ENCODE measurements at places on chromosomes 13 and 19. TPM values are rescaled to one million over a fixed set of nuclear protein-coding genes. Genes with fewer than 3 reads are reported as not detected.

DNA sequence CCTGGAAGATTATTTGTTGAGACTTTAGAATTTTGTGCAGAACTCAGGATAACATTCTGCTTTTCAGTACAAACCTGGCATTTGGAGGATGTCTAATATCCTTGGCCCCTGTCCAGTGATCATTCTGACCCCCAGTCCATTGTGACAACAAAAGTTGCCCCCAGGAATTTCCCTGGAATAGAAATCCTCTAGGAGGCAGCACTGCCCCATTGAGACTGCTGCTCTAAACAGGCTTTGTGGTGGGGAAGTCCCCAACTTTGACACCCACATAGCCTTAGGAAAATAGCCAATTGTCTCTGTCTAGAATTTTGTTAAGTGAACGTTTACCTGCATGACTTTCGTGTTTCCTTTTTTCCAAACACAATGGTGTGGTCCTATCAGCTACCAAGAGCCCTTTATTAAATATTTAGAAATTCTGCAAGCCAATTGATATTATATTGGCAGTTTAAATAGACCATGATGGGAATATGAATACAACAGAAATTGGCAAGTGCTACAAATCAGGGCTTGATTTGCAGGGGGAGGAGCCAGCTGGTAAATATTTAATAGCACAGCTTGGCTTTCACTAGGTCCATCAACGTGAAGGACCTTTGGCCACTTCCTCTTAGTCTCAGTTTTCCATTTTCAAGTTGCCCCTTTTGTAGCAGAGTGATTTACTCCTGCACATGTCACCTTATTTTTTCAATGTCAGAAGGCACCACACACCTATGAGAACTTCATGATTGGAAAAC lies 451.7 kb downstream of the EFNB2 start:
- no peaks in the 10 kb centered on the region for H3K27me3 ChIP-seq
- 0 out of 2 replicates have a peak overlapping the region, but pooled peaks have one; percentile 4 for H3K27ac ChIP-seq

DNA sequence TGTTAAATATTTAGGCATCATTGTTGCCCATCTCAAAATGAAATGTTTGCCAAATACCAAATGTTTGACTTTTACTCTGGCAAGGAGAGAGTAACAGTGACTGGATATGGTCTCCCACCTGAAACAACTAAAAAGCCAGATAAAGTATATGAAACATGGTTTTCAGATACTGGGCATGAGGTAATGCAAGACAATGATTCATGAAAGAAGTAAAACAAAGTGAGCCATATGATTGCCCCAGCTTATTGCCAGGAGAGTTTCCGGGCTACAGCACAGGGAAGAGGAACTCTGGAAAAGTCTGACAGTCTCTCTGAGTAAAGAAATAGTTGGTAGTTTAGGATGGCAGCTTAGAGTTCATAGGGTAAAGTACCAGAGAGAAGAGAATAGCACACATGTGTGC lies 354.6 kb downstream of the DNAJC15 start:
- H3K27me3 ChIP-seq = no peaks in the 10 kb centered on the region
- no peak overlapping the region for H3K4me3 ChIP-seq
- H3K36me3 ChIP-seq = no peaks in the 10 kb centered on the region

DNA sequence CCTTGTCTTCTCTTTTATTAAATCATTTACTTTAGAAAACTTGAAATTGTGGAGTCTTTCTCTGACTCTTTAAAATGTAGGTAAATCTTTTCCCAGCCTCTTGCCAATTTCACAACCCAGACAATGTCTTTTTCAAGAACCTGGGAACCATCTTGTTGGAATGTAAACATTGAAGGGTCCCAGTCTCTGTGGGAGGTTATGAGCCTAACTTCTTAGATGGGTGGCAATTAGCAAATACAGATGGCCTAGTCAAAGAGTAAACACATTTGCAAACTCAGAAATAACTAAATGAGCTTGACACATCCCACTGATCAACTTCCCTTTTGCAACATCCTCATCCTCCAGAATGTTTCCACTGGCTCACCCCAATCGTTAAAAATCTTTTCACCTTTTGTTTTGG lies 721.0 kb downstream of the PCDH9 start:
- H3K27ac ChIP-seq = no peak overlapping the region
- H3K4me1 ChIP-seq = no peaks in the 10 kb centered on the region
- DNase-seq = no peak
- H3K4me3 ChIP-seq = no peak overlapping the region

- DNase-seq = no peak
- no peak overlapping the region for H3K4me3 ChIP-seq
- H3K27me3 ChIP-seq = no peaks in the 10 kb centered on the region
Measured at GRCh38 chr13:25816239-25816638, 235.6 kb downstream of the SHISA2 start.

- no peak overlapping the region for H3K4me3 ChIP-seq
- no peaks in the 10 kb centered on the region for H3K4me1 ChIP-seq
- H3K27me3 ChIP-seq = no peaks in the 10 kb centered on the region
Measured at GRCh38 chr19:364496-365287, 20.1 kb upstream of the MIER2 start.

GRCh38 chr13:50682966-50683365 lies 160.5 kb downstream of the DLEU7 start:
- no peaks in the 10 kb centered on the region for H3K36me3 ChIP-seq
- H3K4me3 ChIP-seq = no peak overlapping the region
- no peak for DNase-seq
- H3K27ac ChIP-seq = no peak overlapping the region

GRCh38 chr13:41545432-41545707 lies 88.0 kb downstream of the RGCC start:
- H3K27ac ChIP-seq = peak overlapping the region; percentile 20
- no peaks in the 10 kb centered on the region for H3K27me3 ChIP-seq
- H3K36me3 ChIP-seq = no peaks in the 10 kb centered on the region
- H3K4me3 ChIP-seq = no peak overlapping the region
- DNase-seq = no peak
- H3K4me1 ChIP-seq = peaks cover 18% of the 10 kb centered on the region

DNA sequence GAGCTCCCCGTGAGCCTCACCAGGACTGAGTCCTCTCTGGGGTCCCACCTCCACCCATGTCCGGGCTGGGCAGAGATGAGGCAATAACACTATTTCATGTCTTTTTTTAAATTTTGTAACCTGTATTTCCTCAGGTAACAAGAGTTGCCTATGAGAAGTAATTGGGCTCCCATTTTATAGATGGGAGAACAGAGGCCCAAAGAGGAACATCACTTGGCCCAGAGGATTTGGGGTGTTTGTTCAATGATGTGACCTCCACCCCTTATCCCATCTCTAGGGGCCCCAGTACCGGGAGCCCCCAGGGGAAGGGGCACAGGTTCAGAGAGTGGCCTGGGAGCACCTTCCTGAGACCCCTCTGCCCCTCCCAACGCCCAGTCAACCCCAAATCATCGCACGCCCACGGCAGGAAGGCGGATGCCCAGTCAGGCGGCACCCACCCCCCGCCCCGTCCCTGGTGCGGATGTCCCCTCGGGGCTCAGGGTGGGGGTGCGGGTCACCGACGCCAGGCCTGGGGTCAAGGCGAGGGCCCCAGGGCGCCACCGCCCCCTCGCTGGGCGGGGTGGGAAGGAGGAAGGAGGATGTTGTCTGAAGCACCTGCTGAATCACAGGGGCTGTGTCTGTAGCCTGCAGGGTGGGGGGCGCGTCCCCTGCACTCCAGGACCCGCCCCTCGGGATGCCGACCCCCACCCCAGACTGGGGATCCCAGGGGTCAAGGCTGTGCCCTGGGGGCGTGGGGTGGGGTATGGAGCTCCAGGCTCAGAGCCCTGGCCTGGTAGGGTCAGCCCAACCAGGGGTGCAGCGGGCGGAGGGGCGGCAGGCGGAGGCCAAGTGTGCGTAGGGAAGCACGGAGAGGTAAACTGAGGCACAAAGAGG lies 9.0 kb upstream of the CIRBP start:
- H3K27ac ChIP-seq = peak overlapping the region; percentile 82
- no peaks in the 10 kb centered on the region for H3K27me3 ChIP-seq
- no peak for DNase-seq
- H3K4me3 ChIP-seq = 0 out of 2 replicates have a peak overlapping the region, but pooled peaks have one; percentile 21
- peaks cover 43% of the 10 kb centered on the region for H3K4me1 ChIP-seq
- peaks cover 18% of the 10 kb centered on the region for H3K36me3 ChIP-seq

GRCh38 chr19:39301021-39301420 lies 4.8 kb downstream of the IFNL1 start:
- no peaks in the 10 kb centered on the region for H3K4me1 ChIP-seq
- no peaks in the 10 kb centered on the region for H3K36me3 ChIP-seq
- DNase-seq = no peak
- H3K27me3 ChIP-seq = no peaks in the 10 kb centered on the region
- no peak overlapping the region for H3K27ac ChIP-seq

DNA sequence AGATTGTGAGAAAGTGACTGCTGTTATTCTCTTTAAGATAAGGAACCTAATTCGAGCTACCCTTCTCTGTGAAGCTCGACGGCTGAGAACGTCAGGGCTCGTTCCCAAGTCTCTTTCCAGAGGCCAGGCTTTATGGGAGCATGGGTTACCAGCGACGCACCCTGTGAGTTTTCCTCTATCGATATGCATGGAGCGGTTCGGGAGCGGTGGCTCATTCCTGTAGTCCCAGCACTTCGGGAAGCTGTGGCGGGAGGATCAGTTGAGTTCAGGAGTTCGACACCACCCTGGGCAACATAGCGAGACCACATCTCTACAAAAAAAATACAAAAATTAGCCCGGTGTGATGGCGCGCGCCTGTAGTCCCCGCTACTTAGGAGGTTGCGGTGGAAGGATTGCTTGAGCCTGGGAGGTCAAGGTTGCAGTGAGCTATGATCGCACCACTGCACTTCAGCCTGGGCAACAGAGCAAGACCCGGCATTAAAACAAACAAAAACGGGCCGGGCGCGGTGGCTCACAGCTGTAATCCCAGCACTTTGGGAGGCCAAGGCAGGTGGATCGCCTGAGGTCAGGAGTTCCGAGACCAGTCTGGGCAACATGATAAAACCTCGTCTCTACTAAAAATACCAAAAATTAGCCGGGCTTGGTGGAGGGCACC lies 681 bp upstream of the ZNF606 start:
- DNase-seq = no peak
- H3K4me3 ChIP-seq = peak overlapping the region; percentile 86
- no peaks in the 10 kb centered on the region for H3K27me3 ChIP-seq

DNA sequence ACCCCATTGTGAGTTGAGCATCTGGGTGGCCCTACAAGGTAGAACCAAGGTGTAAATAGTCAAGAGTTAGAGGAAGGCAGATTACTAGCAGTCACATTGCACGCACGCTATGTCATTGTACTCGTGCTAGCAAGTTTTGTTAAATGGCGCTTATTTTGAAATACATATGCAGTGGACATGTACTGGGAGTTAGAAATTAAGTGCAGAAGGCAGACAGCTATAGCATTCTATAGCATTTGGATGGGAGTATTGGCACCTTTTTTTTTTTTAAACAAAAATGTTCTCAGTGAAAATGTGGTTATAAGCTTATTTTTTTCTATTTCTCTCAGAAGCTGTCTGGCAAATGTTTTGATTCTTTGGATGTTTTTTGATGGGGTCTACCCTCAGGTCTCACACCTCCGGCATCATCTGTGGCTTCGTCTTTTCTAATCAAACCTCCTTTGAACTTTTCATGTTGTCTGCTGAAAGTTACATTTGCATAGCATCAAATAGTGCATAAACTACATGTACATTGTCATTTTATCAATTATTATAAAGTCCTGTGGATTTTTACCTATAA lies 68.1 kb downstream of the ARHGEF7 start:
- no peaks in the 10 kb centered on the region for H3K36me3 ChIP-seq
- H3K4me3 ChIP-seq = no peak overlapping the region
- no peak for DNase-seq
- H3K27me3 ChIP-seq = no peaks in the 10 kb centered on the region
- no peak overlapping the region for H3K27ac ChIP-seq

- no peak overlapping the region for H3K4me3 ChIP-seq
- H3K4me1 ChIP-seq = no peaks in the 10 kb centered on the region
- no peaks in the 10 kb centered on the region for H3K27me3 ChIP-seq
- H3K36me3 ChIP-seq = no peaks in the 10 kb centered on the region
Measured at GRCh38 chr13:99477493-99477892, 23.8 kb upstream of the TM9SF2 start.

GRCh38 chr13:44299152-44299943 lies 74.3 kb upstream of the SERP2 start:
- H3K27ac ChIP-seq = peak overlapping the region; percentile 100
- DNase-seq = peak; percentile 31
- no peaks in the 10 kb centered on the region for H3K27me3 ChIP-seq
- no peaks in the 10 kb centered on the region for H3K36me3 ChIP-seq
- peaks cover 55% of the 10 kb centered on the region for H3K4me1 ChIP-seq
- H3K4me3 ChIP-seq = no peak overlapping the region

Gene FLT3LG
- total RNA-seq = 0.18 TPM

Gene GRK1
- total RNA-seq = not detected

Gene MYBPC2
- total RNA-seq = not detected

Gene LRRC25
- not detected for total RNA-seq
